RPMI8226 (cell line): ENCODE measurements at places on chromosomes 5 and 9.

DNA sequence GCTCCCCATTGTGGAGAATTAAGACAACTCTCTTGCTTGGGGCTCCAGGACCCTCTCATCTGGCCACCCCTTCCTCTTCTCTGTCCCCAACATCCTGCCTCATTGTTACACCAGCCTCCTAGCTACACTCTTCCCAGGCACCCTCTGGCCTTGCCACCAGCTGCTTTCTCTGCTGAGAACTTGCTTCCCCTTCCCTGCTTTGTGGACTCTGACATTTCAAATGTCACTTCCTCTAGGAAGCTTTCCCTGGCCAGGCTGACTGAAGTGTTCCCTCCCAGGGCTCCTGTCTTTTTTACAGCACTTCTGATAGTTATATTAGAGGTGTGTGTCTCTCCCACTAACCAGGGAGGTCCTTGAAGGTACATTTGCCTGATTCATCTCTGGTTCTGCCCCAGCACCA is 194.0 kb upstream of the KLF4 start:
- DNase-seq, result no peak

DNA sequence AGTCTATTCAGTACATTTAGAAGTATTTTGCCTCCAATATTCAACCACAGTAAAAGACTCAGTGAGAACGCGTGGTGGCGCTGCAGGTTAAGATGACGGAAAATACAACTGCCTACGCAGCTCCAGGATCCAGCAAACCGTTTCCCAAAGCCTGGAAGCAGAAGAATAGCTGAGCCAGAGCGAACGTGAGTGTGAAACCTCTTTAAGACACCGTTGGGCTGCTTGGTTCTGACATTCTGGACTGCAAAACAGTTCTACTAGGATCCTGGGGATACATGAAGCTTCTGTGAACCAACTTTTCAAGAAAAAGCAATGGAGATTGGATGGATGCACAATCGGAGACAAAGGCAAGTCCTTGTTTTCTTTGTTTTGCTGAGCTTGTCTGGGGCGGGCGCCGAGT is at the start of gene PCDHB16:
Gene PCDHB16, plus strand, starts transcription at position 140 of the 400 bp plus-strand sequence. Its CDS starts 173 bp downstream, at position 313.
- no peak for DNase-seq

DNA sequence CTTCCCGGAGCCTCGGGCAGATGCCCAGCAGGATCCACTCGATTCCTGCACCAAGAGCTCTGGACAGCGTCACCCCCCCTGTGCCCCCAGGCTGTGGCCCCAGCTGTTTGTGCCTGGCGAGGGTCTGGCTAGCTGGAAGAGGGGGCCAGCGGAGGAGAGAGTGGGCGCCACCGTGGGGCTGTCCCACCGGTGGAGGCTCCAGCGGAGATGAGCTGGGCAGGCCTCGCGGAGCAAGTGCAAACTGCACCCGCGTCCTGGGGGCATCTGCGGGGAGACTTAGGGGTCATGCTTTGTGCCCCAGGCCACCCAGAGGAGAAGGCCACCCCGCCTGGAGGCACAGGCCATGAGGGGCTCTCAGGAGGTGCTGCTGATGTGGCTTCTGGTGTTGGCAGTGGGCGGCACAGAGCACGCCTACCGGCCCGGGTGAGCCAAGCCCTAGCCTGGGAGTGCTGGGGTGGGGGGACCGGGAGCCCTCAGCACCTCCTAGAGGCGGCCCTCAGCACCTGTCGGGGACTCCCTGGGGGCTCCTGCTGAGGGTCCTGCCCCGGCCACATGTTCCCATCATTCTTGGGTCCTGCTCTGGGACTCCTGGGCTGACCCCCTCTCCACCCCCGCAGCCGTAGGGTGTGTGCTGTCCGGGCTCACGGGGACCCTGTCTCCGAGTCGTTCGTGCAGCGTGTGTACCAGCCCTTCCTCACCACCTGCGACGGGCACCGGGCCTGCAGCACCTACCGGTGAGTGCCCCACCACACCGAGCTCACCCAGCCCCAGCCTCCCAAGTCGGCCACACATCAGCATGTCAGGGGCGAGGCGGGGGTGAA is 5.4 kb downstream of the EGFL7 start:
- no peak for DNase-seq

DNA sequence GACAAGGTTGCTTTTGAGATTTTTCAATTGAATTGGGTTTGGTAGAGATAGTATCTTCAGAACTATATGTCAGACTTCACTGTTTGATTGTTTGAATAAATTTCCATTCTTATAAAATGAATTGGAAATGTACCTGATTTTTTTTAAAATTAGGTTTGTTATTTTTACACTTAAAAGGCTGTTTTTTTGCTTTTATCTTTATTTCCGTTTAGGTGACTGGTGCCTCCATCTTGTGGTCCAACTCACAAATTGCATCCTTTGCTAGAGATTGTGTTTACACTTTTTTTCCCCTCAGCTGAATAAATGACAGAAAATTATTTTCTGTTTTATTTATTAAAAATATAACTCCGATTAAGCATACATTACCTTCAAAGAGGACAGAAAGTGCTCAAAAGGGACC is 15.6 kb downstream of the NDUFAF2 start:
- DNase-seq, result peak; percentile 25

- DNase-seq, result no peak
These were observed 5.3 kb upstream of the ERAP2 start for GRCh38 chr5:96871027-96871399.

GRCh38 chr5:17330386-17330785 is 113.0 kb downstream of the BASP1 start:
- DNase-seq, result no peak

DNA sequence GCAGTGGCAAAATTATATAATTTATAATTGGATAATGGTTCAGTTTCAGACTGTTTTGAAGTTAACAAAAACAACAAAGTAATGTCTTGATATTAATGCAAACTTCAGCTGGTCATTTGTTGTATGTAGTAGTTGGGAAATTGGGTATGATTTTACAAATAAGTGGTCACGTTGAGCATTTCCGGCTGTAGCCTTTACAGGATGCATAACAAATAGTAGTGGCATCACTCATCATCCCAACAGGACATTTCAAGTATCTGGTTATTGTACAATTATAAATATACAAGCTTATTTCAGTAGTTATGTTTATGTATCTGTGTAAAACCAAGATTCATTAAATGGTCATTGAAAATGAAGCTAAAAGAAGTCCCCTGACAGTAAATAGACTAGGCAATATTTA is 72.9 kb downstream of the SMIM15 start:
- DNase-seq, result no peak

- DNase-seq, result no peak
These were observed 298.0 kb upstream of the MSX2 start for GRCh38 chr5:174426388-174426787.

DNA sequence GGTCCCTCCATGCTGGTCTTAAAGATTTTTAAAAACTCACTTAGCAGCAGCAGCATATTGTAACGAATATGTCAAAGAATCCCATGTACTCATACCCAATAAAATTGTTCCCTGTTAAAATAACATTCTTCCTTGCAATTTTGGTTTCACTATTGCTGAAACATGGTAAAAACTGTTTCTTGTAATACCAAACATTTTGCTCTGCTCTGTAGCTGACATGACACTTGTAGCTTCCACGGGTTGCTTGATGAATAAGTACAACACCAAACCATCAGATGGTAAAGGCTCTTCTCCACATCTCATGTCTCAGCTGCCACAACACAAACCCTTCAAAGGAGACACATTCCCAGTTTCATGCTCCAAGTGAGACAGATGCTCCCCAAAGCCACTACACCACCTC is 180.7 kb upstream of the PTGER4 start:
- no peak for DNase-seq

- no peak for DNase-seq
These were observed 128.7 kb upstream of the PIK3R1 start for GRCh38 chr5:68086857-68087256.

DNA sequence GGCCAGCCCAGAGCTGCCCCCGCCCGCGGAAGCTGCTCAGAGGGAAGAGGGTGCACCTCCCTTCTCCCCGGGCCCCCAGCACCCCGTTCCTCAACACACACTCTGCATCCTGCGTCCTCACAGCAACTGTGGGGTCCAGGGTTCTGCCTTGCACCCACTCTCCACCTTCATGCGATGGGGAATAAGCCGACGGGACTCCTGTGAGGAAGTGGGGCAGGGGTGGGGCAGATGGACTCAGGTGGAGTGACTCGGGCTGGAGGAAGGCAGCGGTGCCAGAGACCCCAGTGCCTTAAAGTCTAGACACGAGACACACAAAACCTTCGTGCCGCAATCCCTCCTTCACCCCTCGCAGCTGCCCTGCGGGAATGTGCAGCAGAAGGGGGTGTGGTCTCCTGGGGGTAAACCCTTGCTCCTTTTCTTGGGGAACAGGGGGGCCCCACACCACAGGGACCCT is 8.6 kb downstream of the BRD3 start:
- DNase-seq, result no peak
